ENCODE measurements at places on chromosomes 7 and 10.

- DNase-seq, result no peak
Measured at GRCh38 chr10:16745061-16745460, 72.2 kb downstream of the RSU1 start.

- DNase-seq, result no peak
Measured at GRCh38 chr10:22900841-22901601, 26.8 kb upstream of the ARMC3 start.

DNA sequence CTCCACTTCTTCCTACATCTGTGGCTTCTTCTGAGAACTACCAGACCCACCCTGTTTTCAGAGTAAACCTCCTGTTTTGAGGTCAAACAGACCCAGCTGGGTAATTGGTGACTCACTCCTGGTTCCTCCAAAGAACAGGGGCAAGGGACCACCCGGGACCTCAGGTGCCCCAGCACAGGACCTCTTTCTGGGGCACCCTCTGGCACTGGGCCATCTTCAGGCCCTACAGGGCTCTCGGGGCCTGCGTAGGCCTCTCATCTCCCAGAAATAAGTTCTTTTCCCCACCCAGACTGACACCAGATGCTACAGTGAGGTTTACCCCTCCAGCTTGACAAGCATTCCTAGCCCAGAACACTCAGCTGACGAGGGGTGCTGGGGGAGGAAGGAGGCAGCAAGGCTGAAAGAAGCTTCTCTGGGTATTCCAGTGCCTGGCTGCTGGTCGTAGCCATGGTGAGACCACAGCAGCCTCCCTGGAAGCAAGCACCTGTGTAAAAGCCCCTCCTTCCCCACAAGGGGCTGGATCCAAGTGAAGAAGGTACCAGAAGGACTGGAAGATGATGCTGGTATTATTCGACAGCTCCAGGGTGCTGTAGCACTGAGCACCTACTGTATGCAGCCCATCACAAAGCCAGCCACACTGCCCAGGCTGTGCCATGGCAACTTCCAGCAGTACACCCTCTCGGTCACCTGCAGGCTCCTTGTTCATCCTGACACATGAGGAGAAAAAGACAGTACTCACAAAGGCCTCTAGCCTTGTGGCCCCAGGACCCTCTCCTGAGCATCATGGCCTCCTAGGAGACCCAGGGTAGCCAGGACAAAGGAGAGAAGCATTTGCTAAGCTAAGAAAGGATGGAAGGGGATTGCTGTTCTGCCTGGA is 47.4 kb downstream of the ALOX5 start:
- DNase-seq, result peak; percentile 18

- DNase-seq, result no peak
Measured at GRCh38 chr7:92798517-92799249, 37.7 kb downstream of the CDK6 start.

GRCh38 chr10:131219584-131219886 is 92.0 kb downstream of the TCERG1L start:
- DNase-seq, result no peak

DNA sequence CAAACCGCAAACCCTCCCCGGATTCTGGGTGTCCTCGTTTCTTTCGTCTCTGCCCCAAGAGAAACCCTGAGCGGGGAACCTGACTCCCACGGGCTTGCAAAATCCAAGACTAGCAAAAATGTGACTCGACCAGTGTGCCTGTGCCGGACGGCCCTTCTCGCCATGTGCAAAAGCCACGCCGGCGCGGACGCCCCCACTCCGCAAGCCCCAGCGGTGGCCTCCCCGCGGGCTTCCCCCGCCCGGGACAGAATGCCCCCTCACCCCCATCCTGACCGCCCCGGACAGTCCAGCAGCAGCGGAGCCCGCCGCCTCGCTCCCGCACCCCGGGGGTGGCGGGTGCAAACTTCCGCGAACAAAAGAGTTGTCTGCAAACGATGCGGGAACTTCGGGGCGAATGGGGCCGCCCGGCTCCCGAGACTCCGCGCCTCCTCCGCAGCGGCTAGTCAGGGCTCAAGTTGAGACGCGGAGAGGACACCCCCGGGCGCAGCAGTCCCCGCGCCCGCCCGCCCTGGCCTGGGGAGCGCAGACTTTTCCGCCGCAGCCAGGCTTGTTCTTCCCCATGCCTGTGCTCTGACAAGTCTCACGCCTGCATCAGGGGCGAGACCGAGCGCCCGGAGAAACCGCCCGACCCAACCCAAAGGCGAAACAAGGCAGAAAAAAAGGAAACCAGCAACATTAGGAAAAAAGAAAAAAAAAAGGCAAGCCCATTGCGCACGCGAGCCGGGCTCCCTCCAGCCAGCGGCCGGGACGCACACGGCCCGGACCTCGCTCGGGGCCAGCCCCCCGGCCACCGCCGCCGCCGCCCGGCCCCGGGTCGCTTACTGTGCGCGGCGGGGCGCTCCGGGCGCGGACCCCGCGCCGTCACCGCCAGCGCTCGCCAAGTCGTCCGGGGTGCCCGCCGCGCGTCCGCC is 732 bp downstream of the FAM53B start:
- peak; percentile 38 for DNase-seq

DNA sequence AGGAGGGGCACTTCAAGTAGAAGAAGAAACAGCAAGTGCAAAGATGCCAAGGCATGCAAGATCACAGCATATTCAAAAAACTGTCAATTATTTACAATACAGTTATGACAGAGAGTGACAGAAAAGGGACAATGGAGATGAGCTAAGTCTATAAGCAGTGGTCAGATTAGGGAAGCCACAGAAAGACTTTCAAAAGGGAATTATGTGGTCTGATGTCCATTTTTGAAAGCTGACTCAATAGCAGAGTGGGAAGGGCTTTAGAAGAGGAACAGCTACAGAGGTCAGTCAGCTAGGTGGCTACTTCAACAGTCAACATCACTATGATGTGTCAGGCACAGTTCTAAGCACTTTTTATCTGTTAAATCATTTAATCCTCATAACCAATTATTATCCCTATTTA is 45.2 kb upstream of the SPOCK2 start:
- no peak for DNase-seq

DNA sequence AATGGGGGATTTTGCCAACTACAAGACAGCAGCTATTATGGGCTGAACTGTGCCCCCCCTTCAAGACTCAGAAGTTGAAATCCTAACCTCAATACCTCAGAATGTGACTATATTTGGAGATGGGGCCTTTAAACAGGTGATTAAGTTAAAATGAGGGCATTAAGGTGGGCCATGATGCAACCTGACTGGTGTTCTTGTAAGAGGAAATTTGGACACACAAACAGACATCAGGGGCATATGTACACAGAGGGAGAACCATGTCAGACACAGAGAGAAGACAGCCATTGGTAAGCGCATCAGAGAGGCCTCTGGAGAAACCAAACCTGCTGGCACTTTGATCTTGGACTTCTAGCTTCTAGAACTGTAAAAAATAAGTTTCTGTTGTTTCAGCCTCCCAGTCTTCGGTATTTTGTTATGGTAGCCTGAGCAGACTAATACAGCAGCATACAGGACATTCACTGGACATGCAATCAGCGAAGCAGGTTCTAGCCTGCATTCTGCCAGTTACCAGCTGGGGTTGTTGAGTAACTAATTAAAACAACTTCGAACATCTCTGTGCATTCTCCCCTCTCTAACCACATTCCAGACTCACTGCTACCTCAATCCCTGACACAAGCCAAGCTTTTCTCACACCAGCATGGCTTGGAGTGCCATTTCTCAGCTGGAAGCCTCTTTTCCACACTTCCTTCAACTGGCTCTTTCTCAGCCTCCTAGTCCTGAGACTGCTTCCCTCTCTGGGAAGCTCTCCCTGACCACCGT is 141.4 kb downstream of the DOCK4 start:
- no peak for DNase-seq

DNA sequence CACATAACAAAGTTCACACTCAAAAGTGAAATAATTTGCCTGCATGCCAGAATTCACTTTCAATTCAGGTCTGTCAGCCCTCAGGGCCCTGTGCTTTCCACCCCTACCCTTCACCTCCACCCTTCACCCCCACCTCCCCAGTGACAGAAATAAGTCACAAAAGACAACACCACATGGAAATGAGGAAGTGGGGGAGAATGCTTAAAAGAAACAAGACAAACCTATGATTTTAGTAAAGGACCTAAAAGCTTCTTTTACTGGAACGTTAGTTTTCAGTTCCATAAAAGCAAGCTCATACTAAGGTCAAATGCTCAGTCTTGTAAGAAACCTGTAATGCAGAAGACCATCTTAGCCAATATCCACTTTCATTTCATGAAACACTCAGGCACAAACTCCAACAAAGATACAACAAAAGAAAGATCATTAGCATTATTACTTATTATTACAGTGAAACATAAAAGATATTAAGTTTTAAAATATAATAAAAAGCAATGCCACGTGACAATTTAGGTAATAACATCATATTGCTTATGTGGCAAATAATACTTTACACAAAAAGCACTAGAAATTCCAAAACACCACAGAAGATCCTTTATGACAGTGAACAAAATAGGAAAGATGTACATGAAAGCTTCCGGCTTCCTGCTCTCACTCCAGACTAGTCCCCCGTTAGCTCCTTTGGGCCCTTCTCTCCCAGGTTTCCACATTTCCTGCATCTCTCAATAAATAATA is 112.1 kb downstream of the LMBR1 start:
- DNase-seq, result peak; percentile 29

- DNase-seq, result no peak
Measured at GRCh38 chr7:2984091-2984490, 59.6 kb downstream of the CARD11 start.

GRCh38 chr10:120156614-120157274 is 264.2 kb downstream of the SEC23IP start:
- no peak for DNase-seq

GRCh38 chr7:601595-602340 is 82.1 kb upstream of the PDGFA start:
- DNase-seq, result peak; percentile 96

- DNase-seq, result peak; percentile 68
Measured at GRCh38 chr10:113007343-113007771, 57.3 kb downstream of the TCF7L2 start.

DNA sequence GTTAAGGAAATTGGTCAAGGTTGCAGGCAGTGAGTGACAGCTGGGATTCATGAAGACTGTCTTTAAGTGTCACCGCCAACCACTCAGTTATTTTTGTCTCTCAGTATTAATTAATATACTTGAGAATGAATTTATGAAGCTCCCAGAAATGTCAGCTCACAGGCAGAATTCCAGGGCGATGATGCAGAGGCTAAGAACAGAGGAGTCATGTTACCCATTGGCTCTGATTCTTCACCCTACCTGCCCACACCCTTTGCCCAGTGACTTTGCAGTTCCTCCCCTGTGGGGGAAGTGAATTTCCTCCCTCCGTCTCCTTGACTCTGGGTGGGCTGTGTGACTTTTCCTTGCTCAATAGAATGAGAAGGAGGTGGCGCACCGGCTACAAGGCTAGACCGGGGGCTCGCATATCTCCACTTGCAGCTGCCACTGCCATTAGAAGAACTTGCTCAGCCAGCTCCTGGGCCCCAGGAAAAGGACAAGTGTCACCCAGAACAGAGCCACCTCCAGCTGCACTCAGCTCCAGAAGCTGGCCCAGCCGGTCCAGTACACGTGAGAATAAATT is 157.1 kb upstream of the PRKCQ start:
- no peak for DNase-seq

DNA sequence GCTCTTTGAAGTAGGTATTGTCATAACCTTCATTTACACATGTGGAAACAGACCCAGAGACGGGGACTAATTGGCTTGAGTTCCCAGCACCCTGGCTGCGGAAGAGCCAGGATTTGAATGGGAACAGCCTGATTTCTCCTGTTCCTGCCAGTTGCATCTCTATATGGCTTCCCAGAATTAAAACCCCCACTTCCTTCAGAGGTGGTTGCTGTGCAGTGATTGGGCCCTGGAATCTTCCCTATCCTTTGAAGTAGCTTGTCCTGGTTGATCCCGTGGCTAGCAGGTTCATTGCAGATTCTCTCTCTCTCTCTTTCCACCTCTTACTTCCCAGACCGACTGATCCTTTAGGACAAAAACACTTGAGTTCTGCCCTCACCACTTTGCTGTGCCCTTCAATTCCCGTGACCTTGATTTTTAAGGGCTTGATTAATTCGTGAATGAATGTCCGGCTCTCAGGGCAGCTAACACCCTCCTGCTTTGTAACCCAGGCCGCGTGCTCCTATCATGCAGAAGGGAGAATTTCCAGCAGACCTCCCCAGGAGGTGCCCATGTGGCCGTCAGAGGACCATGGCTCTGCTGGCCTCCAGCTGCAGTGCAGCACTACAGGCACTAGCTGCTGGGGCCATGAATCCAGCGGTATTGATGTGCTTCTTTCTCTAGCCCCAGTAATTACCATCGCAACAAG is 120.6 kb upstream of the AGK start:
- DNase-seq, result no peak

- DNase-seq, result no peak
Measured at GRCh38 chr10:45253183-45253914, 62.1 kb downstream of the OR13A1 start.

GRCh38 chr10:821322-821721 is 110.2 kb downstream of the LARP4B start:
- no peak for DNase-seq

GRCh38 chr7:139452958-139453672 is 30.4 kb downstream of the KLRG2 start:
- no peak for DNase-seq

GRCh38 chr10:28294809-28295208 is 8.1 kb downstream of the MPP7 start:
- no peak for DNase-seq

GRCh38 chr10:124493214-124493882 is 31.7 kb downstream of the LHPP start:
- no peak for DNase-seq

DNA sequence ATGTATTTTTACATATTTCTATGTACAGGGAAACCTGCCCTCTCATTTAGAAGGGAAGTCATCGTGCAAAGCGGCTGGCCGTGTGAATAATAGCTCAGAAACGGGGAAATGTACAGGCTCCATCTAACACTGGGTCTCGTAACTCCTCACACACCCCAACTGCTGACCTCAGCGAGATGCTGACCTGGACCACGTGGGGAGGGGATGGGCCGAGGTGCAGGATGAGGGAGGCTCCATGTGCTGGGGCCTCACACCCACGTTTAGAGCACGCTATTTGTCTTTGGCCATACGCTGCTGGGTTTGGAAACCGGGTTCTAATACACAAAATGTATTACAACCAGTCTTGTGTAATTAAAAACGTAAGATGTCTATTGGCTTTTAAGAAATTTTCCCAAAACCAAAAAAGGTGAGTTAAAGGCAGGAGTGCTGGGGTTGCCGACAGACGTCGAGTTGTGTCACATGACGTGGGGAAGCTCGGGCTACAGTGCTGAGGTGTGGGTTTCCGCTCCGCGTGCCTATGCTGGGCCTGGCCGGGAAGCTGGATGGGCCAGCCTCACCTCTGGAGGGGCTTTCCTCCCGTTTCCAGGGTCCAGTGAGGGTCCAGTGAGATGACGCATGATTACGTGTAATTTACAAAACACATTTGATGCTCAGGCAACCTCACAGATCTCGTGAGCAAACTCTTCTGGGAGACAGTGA is 215.6 kb downstream of the DNAJB6 start:
- DNase-seq, result no peak
